ENCODE measurements at places on chromosomes 16 and 17.

GRCh38 chr16:51353055-51353454, 202.0 kb upstream of the SALL1 start:
- no peak overlapping the region for H3K27ac ChIP-seq
- H3K36me3 ChIP-seq, result no peaks in the 10 kb centered on the region
- H3K4me1 ChIP-seq, result no peaks in the 10 kb centered on the region
- no peak for DNase-seq
- H3K27me3 ChIP-seq, result no peaks in the 10 kb centered on the region
- H3K4me3 ChIP-seq, result no peak overlapping the region

DNA sequence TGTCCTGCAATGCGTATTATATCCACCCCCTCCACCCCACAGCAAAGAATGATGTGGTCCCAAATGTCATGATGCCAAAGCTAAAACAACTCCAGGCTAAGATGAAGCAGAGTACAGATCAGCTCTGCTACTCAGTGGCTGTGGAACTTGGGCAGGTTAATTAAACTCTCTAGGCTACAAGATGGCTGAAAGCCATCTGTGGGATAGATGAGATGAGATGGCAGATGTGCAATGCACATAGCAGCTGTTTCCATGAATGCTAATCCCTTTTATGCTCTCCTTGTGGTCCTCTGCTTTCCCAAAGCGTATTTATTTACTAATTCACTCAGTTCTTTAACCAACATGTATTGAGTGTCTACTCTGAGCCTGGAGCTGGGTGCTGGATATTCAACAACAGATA, 114.4 kb downstream of the GRIN2A start:
- H3K27ac ChIP-seq, result no peak overlapping the region
- peaks cover 4% of the 10 kb centered on the region for H3K27me3 ChIP-seq
- H3K4me1 ChIP-seq, result no peaks in the 10 kb centered on the region
- H3K36me3 ChIP-seq, result no peaks in the 10 kb centered on the region

DNA sequence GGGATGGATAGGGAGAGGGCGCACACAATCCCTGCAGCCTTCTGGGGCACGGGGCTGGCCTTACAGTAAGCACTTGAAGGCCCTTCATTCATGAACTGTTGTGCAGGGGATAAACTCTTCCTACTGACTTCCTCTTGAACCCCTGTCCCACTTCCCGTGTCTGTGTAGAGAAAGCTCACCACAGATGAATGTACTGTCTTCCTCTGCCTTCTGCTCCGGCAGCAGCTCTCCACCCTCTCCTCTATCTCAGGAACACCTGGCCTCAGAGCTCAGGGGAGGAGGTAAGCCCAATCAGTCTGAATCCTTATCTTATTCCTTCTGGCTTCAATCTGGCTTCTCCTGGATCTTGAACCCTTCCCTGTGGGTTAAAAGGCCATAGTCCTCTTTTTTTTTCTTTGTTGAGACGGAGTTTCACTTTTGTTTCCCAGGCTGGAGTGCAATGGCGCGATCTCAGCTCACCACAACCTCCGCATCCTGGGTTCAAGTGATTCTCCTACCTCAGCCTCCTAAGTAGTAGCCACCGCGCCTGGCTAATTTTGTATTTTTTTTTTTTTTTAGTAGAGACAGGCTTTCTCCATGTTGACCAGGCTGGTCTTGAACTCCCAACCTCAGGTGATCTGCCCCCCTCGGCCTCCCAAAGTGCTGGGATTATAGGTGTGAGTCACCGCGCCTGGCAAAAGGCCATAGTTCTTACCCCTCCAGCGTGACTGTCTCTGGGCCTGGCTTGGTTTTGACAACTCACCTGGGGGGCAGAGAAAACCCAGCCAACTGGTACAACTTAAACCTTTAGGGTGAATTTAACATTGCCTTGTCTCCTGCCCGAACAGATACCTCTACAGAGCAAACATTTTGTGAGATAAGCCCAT, 7.2 kb upstream of the SLC52A1 start:
- H3K4me3 ChIP-seq, result no peak overlapping the region
- H3K36me3 ChIP-seq, result no peaks in the 10 kb centered on the region
- H3K27ac ChIP-seq, result no peak overlapping the region
- no peaks in the 10 kb centered on the region for H3K4me1 ChIP-seq
- H3K27me3 ChIP-seq, result no peaks in the 10 kb centered on the region

DNA sequence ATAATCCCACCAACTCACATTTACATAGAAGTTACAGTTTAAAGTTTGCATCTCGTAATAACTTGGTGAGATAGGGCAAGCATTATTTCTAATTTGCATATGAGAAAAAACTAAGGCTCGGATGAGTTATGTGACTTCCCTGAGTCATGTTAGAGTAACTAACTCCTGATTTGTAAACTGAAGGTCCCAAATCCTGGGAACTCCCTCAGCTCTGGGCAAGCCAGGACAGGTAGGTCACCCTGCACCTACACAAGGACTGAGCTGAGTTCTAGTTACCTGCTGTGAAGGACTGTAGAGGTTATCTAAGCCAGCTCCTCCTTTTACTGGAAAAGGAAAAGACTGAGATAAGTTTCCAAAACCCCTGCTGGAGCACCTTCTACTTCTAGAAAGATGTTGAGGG, 92.1 kb upstream of the HLF start:
- no peak overlapping the region for H3K27ac ChIP-seq
- no peaks in the 10 kb centered on the region for H3K27me3 ChIP-seq
- H3K4me3 ChIP-seq, result no peak overlapping the region
- no peaks in the 10 kb centered on the region for H3K4me1 ChIP-seq

- DNase-seq, result no peak
- H3K4me1 ChIP-seq, result peaks cover 8% of the 10 kb centered on the region
- H3K27me3 ChIP-seq, result no peaks in the 10 kb centered on the region
- H3K4me3 ChIP-seq, result no peak overlapping the region
- H3K27ac ChIP-seq, result no peak overlapping the region
These were observed 21.8 kb downstream of the CBFB start for GRCh38 chr16:67050796-67051195.

- H3K4me1 ChIP-seq, result peaks cover 42% of the 10 kb centered on the region
- no peaks in the 10 kb centered on the region for H3K27me3 ChIP-seq
- H3K4me3 ChIP-seq, result no peak overlapping the region
- H3K27ac ChIP-seq, result no peak overlapping the region
These were observed 172.0 kb upstream of the CIBAR2 start for GRCh38 chr16:85284141-85284817.

DNA sequence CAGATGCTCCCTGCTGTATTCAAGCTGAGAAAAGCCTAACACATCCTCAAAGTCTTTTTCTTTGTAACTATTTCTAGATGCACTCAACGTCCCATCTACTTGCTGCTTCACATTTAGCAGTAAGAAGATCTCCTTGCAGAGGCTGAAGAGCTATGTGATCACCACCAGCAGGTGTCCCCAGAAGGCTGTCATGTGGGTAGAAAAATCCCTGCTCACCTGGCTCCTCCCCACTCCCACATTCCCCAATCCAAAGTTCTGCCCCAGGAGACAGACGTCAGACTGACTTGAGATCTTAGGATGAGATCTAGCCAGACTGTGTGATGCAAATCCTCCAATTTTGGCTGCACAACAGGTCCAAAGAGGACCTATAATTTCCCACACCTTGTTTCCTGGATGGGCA, 1.1 kb downstream of the CCL13 start:
- no peak overlapping the region for H3K27ac ChIP-seq
- H3K4me1 ChIP-seq, result no peaks in the 10 kb centered on the region
- no peak overlapping the region for H3K4me3 ChIP-seq
- no peaks in the 10 kb centered on the region for H3K36me3 ChIP-seq
- no peaks in the 10 kb centered on the region for H3K27me3 ChIP-seq
- no peak for DNase-seq

DNA sequence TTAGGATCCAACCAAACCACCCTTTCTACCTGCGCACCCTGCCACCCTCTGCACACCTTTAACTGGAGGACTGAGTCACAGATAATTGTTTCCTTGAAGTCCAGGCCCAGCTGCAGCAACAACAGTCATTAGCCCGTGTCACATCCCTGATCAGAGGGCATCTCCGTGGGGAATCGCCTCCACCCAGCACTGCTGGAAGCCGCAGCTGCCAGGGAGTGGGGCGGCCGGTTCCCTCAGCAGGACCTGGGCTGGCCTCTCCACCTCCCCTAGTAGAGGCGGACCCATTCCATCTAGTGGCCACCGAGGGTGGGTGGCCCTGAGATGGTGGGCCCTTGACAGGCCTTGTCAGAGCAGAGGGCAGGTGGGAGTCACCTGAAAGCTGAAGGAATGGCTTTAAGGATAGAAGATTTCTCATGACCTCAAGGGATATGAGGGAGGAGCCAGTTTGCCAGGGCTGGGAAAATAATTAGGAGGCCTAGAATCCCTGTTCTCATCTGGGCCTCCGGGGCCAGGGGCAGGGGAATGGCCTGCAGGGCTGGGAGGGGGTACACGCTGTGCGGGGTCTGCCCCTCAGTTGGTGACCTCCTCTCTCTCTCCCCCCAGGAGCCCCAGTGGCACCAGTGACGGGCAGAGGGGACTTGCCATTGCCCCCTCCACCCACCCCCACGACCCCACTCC, 6.2 kb downstream of the PRSS53 start:
- H3K36me3 ChIP-seq, result peaks cover 88% of the 10 kb centered on the region
- H3K4me1 ChIP-seq, result peaks cover 7% of the 10 kb centered on the region
- DNase-seq, result no peak
- H3K27ac ChIP-seq, result no peak overlapping the region
- H3K27me3 ChIP-seq, result no peaks in the 10 kb centered on the region
